Foreskin fibroblast (primary cell): ENCODE measurements at places on chromosomes 7 and 10.

GRCh38 chr7:73879977-73880681, 19.2 kb downstream of the TMEM270 start:
- DNase-seq = peak; percentile 92

GRCh38 chr10:86329093-86329710, 37.4 kb downstream of the GRID1 start:
- DNase-seq = no peak

GRCh38 chr10:129098517-129098916, 368.5 kb upstream of the MGMT start:
- no peak for DNase-seq

- no peak for DNase-seq
These were observed 214.3 kb downstream of the LRMDA start for GRCh38 chr10:75645704-75646103.

- peak; percentile 47 for DNase-seq
These were observed at the start of gene NKX6-2 for GRCh38 chr10:132785723-132786475. NKX6-2 (minus strand) TSS chr10:132786147; CDS start chr10:132785948, 199 bp downstream.

DNA sequence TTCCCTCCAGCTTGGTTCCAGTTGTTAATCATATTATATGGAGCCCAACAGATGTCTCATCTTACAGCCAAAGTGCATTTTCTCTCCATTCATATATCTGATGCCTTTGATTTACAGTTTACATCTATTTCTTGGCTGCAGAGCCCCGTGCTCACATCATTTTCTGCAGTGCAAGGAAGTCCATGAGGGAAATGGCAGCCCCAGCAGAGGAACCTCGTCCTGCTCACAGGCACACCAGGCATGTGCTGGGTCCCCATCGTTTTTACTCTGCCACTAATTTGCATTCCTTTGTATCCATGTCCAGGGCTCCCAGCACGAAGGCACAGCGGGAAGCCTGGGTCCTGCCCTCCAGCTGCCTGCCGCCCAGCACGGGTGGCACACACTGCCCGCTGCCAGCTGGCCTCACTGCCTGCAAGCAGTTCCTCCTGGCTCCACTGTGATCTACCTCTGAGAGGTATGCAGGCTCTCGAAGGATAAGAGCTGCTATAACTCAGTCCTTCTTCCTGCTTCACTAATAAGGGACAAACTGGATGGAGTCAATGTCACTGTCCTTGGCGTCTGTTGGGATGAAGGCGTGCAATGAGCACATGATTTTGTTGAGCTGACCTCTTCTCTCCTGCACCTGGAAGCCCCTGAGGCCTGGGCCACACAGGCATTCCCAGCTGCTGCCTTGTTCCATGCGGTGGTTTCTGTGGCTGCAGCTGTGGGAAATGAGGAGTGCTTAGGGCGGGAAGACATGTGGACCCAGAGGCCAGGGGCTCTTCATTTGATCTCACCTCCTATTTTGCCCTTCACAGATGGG, 583.6 kb upstream of the MGMT start:
- no peak for DNase-seq

DNA sequence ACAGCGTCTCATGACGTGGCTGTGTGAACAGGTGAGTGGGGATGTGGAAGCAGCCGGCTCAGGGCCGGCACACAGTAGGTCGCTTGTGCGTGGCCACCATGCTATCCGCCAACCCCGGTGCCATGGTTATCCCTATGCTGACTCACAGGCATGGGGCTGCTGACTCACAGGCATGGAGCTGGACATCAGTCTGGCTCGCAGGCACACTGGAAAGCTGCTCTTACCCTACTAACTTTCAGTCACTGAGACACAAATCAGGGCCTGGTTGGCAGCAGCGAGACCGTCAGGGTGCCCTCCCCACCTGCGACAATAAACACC, 341.9 kb downstream of the PTPRN2 start:
- no peak for DNase-seq
